ENCODE measurements at places on chromosomes 1 and 21. TPM values are rescaled to one million over a fixed set of nuclear protein-coding genes. Genes with fewer than 3 reads are reported as not detected.

TNNI3K gene
- not detected for total RNA-seq

KCNK1 gene
- total RNA-seq: 9.8 TPM

GRCh38 chr21:31536138-31536537, 123.4 kb upstream of the SOD1 start:
- H3K36me3 ChIP-seq: no peaks in the 10 kb centered on the region
- H3K27ac ChIP-seq: no peak overlapping the region
- DNase-seq: no peak
- H3K27me3 ChIP-seq: peaks cover 11% of the 10 kb centered on the region

INPP5B gene
- total RNA-seq: 28.7 TPM

GRCh38 chr1:228647523-228648444, 87.5 kb upstream of the RHOU start:
- no peaks in the 10 kb centered on the region for H3K36me3 ChIP-seq
- no peak overlapping the region for H3K4me3 ChIP-seq
- H3K27me3 ChIP-seq: peaks cover 39% of the 10 kb centered on the region
- H3K27ac ChIP-seq: no peak overlapping the region

DNA sequence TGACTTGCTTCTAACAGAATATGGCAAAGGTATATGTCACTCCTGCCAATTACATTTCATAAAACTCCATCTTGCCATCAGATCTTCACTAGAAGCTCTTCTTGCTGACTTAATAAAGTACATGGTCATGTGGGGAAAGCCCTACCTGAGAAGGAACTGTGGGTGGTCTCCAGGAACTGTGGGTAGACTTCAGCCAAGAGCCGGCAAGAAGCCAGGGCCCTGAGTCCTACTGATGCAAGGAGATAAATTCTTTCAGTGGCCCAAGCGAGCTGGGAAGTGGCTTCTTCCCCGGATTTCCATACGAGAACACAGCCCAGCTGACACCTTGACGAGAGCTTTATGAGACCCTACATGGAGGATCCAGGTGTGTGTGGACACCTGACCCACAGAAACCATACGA, 228.7 kb downstream of the SMYD3 start:
- H3K36me3 ChIP-seq: no peaks in the 10 kb centered on the region
- no peak for DNase-seq
- no peak overlapping the region for H3K4me3 ChIP-seq
- H3K4me1 ChIP-seq: no peaks in the 10 kb centered on the region

- H3K4me3 ChIP-seq: no peak overlapping the region
Observed at GRCh38 chr1:197614916-197615692, 160.2 kb downstream of the DENND1B start.

TMPRSS15 gene
- total RNA-seq: not detected

HFM1 gene
- total RNA-seq: 3.3 TPM

GRCh38 chr1:42682739-42683531, 717 bp downstream of the YBX1 start:
- H3K36me3 ChIP-seq: peaks cover 57% of the 10 kb centered on the region
- peaks cover 9% of the 10 kb centered on the region for H3K4me1 ChIP-seq
- H3K4me3 ChIP-seq: peak overlapping the region; percentile 77
- DNase-seq: peak; percentile 92
- peak overlapping the region; percentile 95 for H3K27ac ChIP-seq

DNA sequence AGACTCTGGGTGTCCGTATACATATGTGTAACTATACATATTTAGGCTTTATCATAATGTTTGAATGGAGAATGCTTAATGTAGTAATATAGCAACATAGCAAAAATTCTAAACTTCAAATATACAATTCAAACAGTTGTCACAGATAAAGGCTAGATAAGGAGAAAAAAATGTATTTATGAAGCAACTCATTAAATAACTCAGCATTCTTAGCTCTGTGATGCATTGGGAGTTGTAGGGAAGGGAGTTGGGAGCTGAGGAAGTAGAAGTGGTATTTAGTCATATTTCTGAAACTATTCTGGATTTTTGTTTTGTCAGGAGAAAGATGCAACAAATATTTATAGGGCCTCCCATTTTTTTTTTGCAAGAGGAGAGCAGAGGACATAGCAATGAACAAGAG, 197.8 kb downstream of the PBX1 start:
- H3K27me3 ChIP-seq: no peaks in the 10 kb centered on the region
- H3K27ac ChIP-seq: no peak overlapping the region
- H3K36me3 ChIP-seq: no peaks in the 10 kb centered on the region
- no peaks in the 10 kb centered on the region for H3K4me1 ChIP-seq
- no peak overlapping the region for H3K4me3 ChIP-seq

DNA sequence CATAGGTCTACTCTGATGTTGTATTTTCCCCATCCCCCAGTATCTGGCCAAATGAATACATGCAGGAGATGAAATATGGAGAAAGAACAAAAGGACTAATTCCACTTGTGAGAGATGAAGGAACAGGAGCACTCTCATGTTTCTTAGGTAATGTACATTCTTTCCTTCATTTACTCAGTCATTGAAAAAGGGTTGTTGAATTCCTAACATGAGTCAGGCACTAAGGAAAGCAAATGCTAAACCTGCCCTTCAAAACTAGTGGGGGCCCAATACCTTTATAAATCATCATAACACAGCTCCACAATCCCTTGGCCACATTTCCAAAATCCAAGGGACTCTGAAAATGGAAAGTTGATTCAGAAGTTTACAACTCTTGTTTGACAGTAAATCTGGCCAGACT, 94.3 kb downstream of the DIRAS3 start:
- no peak overlapping the region for H3K27ac ChIP-seq
- H3K4me3 ChIP-seq: no peak overlapping the region
- no peak for DNase-seq

GRCh38 chr1:229908689-229909088, 158.3 kb upstream of the GALNT2 start:
- H3K4me1 ChIP-seq: no peaks in the 10 kb centered on the region
- peaks cover 10% of the 10 kb centered on the region for H3K27me3 ChIP-seq
- DNase-seq: no peak
- no peak overlapping the region for H3K4me3 ChIP-seq
- H3K27ac ChIP-seq: no peak overlapping the region
- H3K36me3 ChIP-seq: no peaks in the 10 kb centered on the region

ANKRD65 gene
- total RNA-seq: not detected

DNA sequence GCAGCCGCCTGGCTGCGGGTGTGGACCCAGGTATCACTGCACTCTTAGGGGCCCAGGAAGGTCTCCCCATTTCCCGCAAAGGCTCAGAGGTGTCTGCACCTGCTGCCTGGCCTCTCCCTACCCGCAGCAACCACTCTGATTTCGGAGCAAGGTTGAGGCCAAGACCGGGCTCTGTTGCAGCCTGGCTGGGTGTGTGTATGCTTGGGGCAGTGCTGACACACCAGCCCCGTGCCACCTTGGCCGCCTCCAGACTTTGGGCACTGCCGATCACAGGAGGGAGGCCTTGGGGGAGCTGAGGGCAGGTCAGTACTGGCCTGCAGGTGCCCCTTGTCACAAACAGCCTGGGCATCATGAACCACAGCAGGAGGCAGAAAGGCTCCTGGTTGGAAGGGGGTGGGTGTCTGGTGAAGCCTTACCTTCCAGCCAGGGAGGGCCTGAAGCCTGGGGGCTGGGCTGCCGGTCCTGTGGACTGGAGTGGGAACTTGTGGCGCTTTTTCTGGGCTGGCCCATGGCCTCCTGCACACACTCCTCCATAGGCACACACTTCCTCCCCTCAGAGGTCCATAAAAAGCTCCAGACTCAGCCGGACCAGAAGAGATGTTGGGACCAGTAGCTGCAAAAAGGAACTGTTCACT, 519.5 kb downstream of the RWDD3 start:
- H3K36me3 ChIP-seq: no peaks in the 10 kb centered on the region
- no peak for DNase-seq
- H3K27me3 ChIP-seq: no peaks in the 10 kb centered on the region
- no peaks in the 10 kb centered on the region for H3K4me1 ChIP-seq

TRAF3IP3 gene
- total RNA-seq: 0.80 TPM

NUP210L gene
- not detected for total RNA-seq

OPRD1 gene
- total RNA-seq: 0.02 TPM

GRCh38 chr1:69263921-69264391, 303.8 kb upstream of the LRRC7 start:
- H3K27ac ChIP-seq: no peak overlapping the region
- H3K27me3 ChIP-seq: no peaks in the 10 kb centered on the region
- no peaks in the 10 kb centered on the region for H3K36me3 ChIP-seq
- H3K4me1 ChIP-seq: no peaks in the 10 kb centered on the region

DNA sequence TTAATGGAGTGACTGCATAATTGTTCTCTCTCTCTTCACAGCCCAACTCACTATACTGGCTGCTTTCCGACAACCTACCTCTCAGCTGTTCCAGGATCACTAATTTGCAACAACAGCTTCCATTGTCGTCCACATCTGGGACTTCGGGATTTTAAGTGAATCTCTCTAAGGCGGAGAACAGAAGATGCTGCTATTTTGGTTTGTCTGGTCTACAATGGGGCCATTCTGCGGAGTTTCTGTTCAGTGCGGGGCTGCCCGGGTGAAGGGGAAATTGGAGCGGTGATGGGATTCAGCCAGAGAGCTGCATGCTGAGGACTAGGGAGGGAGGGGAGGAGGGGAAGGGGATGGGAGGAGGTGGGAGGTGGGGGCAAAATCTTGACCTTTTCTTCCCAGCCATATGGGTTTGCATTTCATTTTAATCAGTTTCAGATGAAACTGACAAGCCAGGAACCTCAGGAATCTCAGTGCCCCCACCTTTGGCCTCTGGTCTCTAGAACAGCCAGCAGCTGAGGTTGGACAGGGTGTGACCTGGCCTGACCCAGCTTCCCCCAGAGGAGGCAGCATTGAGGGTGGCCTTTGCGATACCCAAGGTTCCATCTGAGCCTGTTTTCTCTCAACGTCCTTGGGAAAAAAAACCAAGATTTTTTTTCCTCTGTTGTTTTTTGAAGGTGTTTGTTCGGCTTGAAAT, 6.9 kb upstream of the SRP9 start:
- H3K4me3 ChIP-seq: no peak overlapping the region
- no peaks in the 10 kb centered on the region for H3K36me3 ChIP-seq
- H3K4me1 ChIP-seq: peaks cover 15% of the 10 kb centered on the region
- no peak overlapping the region for H3K27ac ChIP-seq
- no peak for DNase-seq
- H3K27me3 ChIP-seq: no peaks in the 10 kb centered on the region

DNA sequence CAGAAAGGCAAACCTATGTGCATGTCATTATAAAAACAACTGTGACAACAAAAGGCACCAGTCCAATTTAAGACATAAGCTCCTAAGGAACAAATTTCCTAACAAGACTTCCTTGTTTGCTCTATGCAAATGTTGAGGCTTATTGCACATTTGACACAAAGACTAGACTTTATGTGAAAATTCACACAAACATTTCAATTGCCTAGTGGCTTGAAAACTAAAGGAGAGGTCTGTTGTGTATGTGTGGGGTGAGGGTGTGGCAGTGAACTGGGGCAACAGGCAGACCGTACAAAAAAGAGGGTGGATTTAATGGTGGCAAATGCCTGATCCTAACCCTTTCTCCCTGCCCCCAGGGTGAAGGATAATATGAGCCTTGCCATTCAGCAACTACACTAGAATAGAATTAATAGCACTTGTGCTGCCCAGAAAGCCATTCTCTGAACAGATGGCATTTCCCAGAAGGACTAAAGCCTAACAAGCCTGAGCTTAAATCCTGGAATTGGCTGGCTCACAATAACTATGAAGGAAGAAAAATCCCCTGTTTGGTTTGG, 73.9 kb downstream of the GLUL start:
- peaks cover 21% of the 10 kb centered on the region for H3K4me1 ChIP-seq
- no peak for DNase-seq
- no peak overlapping the region for H3K27ac ChIP-seq

GRCh38 chr1:186435336-186435735, 25.6 kb downstream of the PDC start:
- no peak overlapping the region for H3K4me3 ChIP-seq
- DNase-seq: no peak
- H3K27ac ChIP-seq: no peak overlapping the region
- no peaks in the 10 kb centered on the region for H3K27me3 ChIP-seq
- no peaks in the 10 kb centered on the region for H3K4me1 ChIP-seq
- H3K36me3 ChIP-seq: no peaks in the 10 kb centered on the region

GRCh38 chr1:62823556-62823955, 39.6 kb downstream of the ATG4C start:
- H3K36me3 ChIP-seq: peaks cover 3% of the 10 kb centered on the region
- DNase-seq: no peak
- H3K27ac ChIP-seq: no peak overlapping the region
